ENCODE measurements at places on chromosomes 2 and 18.

GRCh38 chr2:112793449-112793978 lies 9.2 kb upstream of the IL1A start:
- peak; percentile 49 for DNase-seq

DNA sequence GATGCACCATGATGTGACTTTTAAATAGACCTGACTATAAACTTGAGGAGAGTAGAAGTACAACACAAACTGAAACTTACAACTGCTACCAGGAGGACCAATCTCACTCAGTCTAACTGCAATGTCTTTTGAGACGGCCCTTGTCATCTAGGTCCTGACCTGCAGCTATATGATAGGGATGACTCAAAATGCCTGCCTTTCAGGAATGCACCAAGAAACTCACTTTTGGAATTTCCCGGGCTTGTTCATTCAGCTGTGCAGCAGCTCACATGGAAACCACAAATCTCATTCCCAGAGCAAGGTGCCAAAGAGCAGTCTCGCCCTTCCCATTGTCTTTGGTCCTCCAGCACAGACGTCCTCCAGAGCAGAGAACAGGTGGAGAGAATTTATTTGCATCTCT lies 113.7 kb downstream of the SPOPL start:
- peak; percentile 9 for DNase-seq

DNA sequence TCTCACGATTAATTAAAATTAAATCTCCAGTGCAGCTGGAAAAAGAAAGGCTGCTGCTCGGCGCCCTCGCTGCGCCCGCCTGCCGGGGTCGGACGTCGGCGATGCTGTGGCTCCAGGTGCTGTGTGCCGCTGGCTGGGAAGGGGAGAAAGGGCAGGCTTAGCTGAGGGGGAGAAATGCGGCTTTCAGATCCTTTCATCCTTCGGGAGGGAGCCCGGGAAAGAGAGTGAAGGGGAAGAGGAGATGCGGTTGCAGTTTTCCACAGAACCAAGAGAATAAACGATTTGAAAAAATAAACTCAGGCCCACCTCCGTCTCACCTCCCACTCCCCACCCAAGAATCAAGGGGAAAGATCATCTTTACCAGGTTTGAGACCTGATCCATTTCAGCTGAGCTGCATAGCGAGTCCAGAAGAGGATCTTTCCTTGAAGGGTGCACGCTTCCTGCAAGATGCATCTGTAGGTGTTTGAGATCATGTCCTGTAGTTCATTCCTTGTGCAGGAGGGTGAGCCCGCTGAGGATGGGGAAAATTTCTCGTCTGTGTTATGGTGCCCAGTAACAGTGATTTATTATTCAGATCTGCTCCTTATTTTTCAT lies 495 bp downstream of the TMEM169 start:
- no peak for DNase-seq

DNA sequence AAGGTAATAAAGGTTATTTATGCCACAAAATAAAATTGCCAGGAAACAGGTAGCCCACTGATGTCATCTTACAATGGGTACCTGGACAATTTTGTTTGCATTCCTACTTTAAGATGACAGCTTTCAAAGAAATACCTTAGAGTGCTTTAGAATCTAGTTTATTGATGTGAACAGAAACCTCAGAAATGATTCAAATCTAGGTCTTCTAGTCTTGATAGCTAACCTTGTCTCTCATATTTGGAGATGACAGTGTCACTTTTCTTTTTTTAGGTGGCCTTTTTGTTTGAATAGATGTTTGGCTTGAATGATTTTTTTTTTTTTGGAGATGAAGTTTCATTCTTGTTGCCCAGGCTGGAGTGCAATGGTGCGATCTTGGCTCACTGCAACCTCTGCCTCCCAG lies 69.1 kb downstream of the PIK3C3 start:
- DNase-seq = no peak

GRCh38 chr18:55573386-55573785 lies 14.6 kb downstream of the TCF4 start:
- no peak for DNase-seq

DNA sequence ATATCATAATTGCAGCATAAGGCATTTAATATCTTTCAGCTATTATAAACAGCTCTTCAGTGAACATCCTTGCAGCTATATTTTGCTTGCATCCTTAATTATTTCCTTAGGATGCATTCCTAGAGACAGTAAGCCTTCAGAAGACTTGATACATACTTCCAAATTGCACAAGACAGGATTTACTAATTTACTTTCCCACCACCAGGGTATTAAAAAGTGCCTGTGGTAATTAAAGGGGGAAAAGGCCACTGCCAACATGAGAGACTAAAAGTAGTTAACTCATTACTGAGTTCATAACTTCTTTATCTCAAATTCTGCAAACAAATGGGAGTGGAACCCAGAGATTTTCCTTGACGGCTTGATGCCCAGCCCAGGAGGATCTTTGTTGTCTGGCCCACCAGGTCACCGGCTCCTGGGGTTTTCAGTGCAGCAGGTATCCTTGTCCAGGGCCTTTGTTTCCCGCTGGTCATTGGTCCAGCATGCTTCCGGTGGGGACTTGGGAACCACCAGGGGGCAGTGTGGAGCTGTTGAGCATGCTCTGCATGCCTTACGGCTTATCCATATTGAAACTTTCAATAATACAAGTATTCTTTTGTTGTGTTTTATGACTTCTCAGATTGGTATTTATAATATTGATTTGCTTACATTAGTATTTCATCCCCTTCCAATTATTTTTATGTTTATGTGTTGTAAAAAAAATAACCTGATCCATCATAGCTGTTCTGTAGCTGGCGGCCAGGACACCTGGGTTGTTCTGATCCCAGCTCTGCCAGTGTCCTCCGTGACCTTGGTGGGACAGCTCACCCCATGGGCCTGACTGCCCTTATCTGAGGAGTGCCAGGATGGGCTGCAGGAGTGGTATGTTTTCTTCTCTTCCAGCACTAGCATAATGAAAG lies 61.4 kb downstream of the TGOLN2 start:
- DNase-seq = peak; percentile 73

DNA sequence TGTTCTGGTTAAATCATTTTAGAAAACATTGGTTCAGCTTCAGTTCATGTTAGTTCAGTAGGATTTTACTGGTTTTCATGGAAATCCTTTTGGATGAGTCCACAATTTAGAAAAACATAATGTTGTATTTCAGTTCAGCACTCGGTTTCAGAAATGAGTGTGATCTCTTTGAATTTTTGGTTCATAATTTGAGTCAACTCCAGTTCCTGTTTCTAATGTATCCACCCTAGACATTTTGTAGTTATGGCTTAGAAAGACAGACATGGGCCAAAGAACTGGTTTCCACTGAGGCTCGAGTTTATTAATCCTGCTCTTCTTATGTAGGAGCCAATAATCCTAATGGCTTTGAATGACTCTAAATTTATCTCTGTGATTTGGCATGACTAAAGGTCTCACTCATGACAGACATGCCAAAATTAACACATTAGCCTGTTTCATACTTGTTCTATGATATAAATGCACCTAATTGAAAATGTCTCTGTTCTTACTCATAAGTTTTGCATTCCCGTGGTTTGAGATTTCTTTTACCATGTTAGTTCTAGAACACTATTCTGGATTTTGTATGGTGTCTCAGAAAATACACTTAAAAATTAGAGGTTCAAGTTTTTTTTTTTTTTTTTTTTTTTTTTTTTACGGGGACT lies 82.3 kb upstream of the SPRED2 start:
- DNase-seq = no peak

GRCh38 chr2:173414823-173415322 lies 60.2 kb downstream of the CDCA7 start:
- peak; percentile 79 for DNase-seq

DNA sequence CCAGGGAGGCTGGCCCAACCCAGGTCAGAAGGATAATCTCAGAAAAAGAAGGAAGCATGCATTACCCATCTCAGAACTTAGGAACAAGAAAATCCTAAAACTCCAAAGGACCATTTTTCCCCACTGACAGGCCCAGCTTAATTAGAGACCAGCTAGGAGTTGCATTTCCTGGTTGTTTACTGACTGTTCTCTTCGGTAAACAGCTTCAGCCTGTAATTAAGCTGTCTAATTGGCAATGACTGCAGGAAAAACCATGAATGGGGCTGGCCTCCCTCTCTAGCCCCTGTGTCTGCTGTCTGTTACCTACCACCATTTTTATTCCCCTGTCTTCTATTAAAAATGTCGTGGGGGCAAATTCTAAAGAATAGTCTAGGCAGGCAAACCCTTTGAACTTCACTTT lies 146.5 kb downstream of the AGAP1 start:
- no peak for DNase-seq

DNA sequence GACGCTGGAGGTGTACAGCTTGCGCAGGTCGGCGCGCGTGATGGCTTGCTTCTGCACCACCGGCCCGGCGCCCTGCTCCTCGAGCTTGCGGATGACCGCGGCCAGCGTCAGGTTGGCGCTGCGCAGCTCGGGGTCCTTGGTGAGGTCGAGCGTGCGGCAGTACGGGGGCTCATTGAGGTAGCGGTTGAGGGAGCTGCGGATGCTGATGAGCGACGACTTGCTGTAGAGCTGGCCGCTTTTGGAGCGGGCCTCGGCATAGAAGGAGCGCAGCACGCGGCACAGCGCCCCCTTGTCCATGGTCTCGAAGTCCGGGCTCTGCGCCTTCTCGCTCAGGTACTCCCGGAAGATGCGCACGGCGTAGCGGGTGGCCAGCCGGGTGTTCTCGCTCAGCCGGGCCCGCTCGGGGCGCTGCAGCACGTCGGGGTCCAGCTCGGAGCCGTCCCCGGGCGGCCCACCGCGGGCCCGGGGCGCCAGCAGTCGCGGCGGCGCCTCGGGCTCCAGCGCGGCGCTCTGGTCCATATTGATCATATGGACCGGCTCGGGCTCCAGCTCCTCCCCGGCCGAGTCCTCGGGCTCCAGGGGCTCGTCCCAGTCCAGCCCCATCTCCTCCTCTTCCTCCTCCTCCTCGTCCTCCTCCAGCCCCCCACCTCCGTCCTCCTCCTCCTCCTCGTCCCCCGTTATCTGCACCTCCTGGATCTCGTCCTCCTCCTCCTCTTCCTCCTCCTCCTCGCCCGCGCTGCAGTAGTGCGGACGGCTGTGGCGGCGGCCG lies 523 bp downstream of the KCTD1 start:
- peak; percentile 89 for DNase-seq

- DNase-seq = peak; percentile 72
These were observed 32.2 kb downstream of the GPR39 start for GRCh38 chr2:132448771-132449170.

- DNase-seq = no peak
These were observed 40.7 kb upstream of the TANK start for GRCh38 chr2:161119483-161119882.

- DNase-seq = no peak
These were observed 143.9 kb upstream of the SPRED2 start for GRCh38 chr2:65576278-65576677.

- DNase-seq = peak; percentile 91
These were observed 8.7 kb upstream of the ADGRF3 start for GRCh38 chr2:26355038-26355995.

DNA sequence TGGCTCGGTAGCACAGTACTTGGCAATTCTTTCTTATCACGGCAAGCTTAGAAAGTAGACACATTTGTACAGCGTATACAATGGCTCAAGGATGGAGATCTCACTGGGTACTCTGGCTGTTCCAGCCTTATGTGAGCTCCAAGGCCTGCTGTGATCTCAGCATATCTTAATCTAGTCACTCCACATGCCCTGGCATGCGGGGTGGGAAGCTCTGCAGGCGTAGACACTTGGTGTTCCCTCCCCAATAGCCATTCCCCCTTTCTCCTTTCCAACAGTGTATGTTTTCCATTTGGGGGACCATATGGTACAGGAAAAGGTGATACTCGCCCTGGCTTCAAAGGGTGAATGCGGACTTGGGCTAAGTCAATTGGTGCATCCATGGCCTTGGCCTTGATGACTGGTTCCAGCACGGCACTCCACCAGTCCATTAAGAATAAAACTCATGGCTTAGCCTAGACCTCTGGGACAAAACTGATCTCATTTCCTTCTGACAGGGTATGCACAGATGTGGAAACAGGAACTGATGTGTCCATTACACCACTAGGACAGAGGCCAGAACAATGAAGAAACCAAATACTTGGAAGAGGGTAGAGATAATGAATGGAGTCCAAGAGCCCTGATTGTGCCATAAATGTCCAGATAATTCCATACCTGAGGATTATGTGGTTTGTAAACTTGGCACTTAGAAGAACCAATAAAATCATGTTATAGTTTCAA lies 28.4 kb downstream of the TGIF1 start:
- DNase-seq = peak; percentile 93

DNA sequence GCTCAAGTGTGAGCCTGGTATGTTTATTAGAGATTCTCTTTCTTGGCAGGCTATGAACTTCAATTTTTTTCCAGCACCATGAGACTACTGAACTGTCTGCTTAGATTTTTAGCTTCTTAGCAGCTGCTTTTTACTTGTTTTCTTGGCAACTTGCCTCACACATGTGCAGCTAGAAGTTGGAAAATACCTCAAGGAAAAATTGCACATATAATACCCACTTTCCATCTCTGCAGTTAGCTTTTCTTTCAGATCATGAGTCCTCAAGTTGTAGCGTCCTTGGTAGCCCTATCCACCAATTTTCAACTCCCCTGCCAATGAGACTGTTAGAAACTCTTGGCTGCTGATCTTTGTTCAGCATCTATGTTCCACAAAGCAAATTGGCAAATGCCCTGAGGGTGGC lies 302.1 kb downstream of the HRH4 start:
- no peak for DNase-seq

DNA sequence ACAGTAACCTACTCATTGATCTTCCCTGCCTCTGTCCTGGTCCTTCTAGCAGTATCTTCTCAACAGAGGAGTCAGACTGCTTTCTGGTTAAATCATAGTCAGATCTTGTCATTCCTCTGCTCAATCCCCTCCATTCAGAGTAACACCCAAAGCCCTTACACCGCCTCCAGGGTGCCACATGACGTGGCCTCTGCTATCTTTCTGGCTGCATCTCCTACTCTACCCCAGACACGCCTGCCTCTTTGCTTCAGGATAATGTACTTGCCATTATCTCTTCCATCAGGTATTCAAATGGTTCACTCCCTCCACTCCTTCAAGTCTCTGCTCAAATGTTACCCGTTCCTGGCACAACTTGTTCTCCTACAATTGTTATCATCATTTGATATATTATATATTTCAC lies 36.3 kb upstream of the ACVR2A start:
- no peak for DNase-seq

- no peak for DNase-seq
These were observed 184.9 kb downstream of the GLI2 start for GRCh38 chr2:120920454-120921148.

Measured in fibroblast of pulmonary artery (primary cell).